Aorta (tissue), 5 donors: ENCODE measurements at places on chromosomes 1 and 21. TPM values are rescaled to one million over a fixed set of nuclear protein-coding genes. Genes with fewer than 3 reads are reported as not detected.

DNA sequence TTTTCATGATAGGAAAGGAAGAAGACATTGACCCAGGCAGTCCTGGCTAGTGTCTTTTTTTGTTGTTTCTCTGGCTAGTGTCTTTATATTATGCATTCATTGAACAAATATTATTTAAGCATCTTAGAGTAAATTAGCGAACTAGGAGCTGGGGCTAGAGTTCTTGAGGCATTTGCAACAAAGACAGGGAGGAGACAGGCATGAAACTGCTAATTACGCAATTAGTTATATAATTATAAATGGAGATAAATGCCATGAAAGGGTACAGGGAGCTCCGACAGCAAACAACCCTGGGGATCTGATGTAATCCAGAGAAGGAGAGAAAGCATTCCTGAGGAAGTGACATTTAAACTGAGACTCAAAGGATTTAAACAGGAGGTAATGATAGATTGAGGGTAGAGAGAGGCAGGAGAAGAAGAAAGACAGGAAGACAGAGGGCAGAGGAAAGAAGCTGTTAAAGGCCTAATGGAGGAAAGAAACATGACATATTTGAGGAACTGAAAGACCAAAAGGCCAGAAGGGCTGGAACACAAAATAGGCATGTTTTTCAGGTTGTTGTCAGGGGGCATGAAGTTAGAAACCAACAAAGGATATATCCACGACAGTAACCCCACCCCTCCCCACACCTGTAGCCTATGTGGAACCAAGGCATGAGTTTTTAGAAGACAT lies 99.5 kb upstream of the GJB5 start:
- no peak overlapping the region for H3K27ac ChIP-seq
- H3K4me1 ChIP-seq = no peaks in the 10 kb centered on the region
- H3K36me3 ChIP-seq = no peaks in the 10 kb centered on the region

DNA sequence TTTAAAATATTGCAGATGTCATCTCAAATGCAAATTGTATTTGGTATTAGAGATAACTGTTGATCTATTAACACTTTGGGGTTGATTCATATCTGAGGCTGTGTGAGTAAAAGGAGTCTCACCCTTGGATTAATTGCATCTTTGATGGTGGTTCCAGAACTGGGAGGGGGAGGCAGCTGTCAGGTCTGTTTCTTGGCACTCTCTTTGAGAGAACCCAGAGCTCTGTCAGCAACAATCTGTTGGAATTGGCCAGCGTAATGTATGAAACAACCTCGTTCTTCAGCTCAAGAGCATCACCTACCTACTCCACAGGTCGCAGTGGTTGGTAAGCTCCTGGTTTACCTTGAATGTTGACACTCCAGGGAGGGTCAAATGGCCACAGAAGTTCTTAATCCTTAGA lies 424.1 kb downstream of the CAMTA1 start:
- no peak for DNase-seq
- H3K4me1 ChIP-seq = no peaks in the 10 kb centered on the region
- H3K4me3 ChIP-seq = no peak overlapping the region
- H3K27me3 ChIP-seq = no peaks in the 10 kb centered on the region
- H3K27ac ChIP-seq = no peak overlapping the region

- H3K36me3 ChIP-seq = no peaks in the 10 kb centered on the region
- no peaks in the 10 kb centered on the region for H3K4me1 ChIP-seq
- no peak overlapping the region for H3K27ac ChIP-seq
- no peak overlapping the region for H3K4me3 ChIP-seq
These were observed 9.6 kb downstream of the CAMK2N1 start for GRCh38 chr1:20476265-20477038.

- no peak overlapping the region for H3K4me3 ChIP-seq
- H3K27me3 ChIP-seq = no peaks in the 10 kb centered on the region
- DNase-seq = no peak
- H3K27ac ChIP-seq = no peak overlapping the region
These were observed 268.8 kb upstream of the CSF3R start for GRCh38 chr1:36751525-36751924.

DNA sequence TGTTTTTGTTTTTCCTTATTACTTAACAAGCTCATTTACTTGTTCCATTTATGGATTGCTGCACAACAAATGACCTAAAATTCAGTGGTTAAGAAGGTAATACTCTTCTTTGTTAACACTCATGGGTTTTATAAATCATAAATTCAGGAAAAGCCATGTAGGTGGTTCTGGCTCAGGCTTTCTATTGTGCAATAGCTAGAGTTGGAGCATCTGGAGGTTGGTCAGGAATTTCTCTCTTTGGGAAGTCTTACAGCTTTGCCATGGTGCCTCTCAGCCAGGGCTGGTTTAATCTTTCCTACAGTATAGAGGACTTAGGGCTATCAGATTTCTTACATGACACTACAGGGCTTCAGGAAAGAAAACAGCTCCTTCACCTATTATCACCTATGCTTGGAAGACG lies 1677.1 kb downstream of the KCNT2 start:
- H3K36me3 ChIP-seq = no peaks in the 10 kb centered on the region
- no peaks in the 10 kb centered on the region for H3K27me3 ChIP-seq
- H3K4me3 ChIP-seq = no peak overlapping the region
- H3K27ac ChIP-seq = no peak overlapping the region

DNA sequence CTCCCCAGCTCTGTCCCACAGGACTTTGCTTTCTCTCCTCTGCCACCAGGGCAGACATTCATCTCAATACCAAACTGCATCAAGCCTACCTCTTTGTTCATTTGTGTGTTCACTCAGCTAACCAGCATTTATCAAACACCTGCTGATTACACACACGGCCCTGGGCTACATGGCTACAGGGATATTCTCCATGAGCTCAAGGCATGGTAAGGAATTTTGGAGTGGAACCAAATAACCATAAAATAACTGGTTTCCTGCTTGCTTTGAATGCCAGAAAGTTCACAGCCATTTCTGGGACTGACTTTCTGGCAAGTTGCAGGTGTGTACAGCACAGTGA lies 54.6 kb downstream of the LDLRAD2 start:
- H3K27me3 ChIP-seq = no peaks in the 10 kb centered on the region
- DNase-seq = no peak
- H3K4me1 ChIP-seq = no peaks in the 10 kb centered on the region
- peaks cover 6% of the 10 kb centered on the region for H3K36me3 ChIP-seq
- no peak overlapping the region for H3K4me3 ChIP-seq
- no peak overlapping the region for H3K27ac ChIP-seq

- H3K36me3 ChIP-seq = no peaks in the 10 kb centered on the region
- H3K4me3 ChIP-seq = no peak overlapping the region
- H3K27ac ChIP-seq = peak overlapping the region; percentile 76
- H3K4me1 ChIP-seq = peaks cover 5% of the 10 kb centered on the region
These were observed 503.9 kb upstream of the USP24 start for GRCh38 chr1:55718758-55719671.

- no peak for DNase-seq
- H3K4me1 ChIP-seq = no peaks in the 10 kb centered on the region
- no peak overlapping the region for H3K4me3 ChIP-seq
- no peak overlapping the region for H3K27ac ChIP-seq
These were observed 25.5 kb upstream of the PTPRF start for GRCh38 chr1:43505077-43505780.

DNA sequence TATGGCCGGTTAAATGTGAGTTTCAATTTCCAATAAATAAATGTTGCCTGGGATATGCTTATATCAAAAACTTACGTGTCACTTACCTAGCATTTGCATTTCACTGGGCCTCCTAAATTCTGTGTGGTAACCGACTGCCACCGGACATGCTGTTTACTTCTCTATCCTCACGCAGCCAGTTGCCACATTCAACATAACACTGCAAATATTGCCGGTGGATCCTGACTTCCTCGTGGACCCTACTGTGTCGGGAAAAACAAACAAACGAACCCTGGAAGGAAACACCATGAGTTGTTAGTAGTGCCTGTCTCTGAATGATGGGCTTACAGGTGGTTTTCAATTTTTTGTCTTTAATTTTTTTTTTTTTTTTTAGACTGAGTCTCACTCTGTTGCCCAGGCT lies 54.1 kb downstream of the RIPK4 start:
- no peak overlapping the region for H3K27ac ChIP-seq
- DNase-seq = no peak
- H3K4me1 ChIP-seq = no peaks in the 10 kb centered on the region
- H3K4me3 ChIP-seq = no peak overlapping the region
- no peaks in the 10 kb centered on the region for H3K36me3 ChIP-seq
- no peaks in the 10 kb centered on the region for H3K27me3 ChIP-seq

- no peaks in the 10 kb centered on the region for H3K4me1 ChIP-seq
- H3K27ac ChIP-seq = no peak overlapping the region
- H3K27me3 ChIP-seq = no peaks in the 10 kb centered on the region
- H3K36me3 ChIP-seq = no peaks in the 10 kb centered on the region
These were observed 2.3 kb downstream of the SLC2A5 start for GRCh38 chr1:9066945-9067807.

DNA sequence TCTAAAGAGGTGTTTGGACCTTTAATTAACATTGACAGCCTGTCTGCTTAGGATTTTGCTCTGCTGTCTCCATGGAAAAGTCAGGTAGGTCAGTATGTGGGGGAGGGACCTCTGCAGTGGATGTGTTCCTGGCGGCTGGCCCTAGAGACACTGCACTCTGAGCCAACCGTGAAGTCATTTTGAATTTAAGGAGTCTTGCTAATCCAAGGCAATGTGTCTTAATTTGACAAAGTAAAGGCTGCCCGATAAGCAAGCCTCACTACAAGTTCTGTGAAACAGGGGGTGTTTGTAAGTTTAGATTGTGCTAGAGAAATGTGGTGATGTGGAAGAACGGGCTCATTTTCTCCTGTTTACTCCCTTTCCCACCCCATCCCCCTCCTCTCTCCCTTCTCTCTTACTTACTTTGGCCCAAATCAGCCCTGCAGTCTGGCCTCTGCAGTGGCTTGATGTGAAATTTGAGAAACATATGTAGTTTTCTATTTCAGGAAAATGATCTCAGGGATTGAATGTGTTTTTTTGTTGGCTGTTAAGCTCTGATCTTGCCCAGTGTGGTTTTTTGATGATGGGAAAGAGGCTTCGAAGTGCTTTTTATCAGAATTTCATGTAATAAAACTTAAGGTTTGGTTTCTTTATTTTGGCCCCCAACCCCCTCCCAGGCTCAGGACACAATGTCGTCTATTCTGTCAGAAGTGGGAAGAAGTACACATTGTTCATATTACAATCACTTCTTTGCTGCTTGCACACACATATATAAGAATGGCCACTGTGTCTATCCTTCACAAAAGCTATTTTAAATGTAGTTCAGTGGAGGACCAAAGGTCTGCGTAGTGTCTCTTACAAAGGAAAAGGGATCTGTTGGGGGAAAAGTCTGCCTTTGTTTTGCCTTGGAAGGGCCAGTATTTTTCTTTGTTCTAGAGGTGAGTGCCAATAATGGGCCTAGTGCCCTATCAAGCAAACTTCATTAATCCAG lies 96.6 kb downstream of the FGGY start:
- H3K27ac ChIP-seq = peak overlapping the region; percentile 100
- H3K27me3 ChIP-seq = no peaks in the 10 kb centered on the region
- H3K4me1 ChIP-seq = peaks cover 6% of the 10 kb centered on the region
- H3K4me3 ChIP-seq = no peak overlapping the region
- peak; percentile 89 for DNase-seq

- H3K4me1 ChIP-seq = no peaks in the 10 kb centered on the region
- no peak for DNase-seq
- no peaks in the 10 kb centered on the region for H3K27me3 ChIP-seq
These were observed 538.4 kb upstream of the NCAM2 start for GRCh38 chr21:20459838-20460237.

- no peak overlapping the region for H3K4me3 ChIP-seq
- H3K27ac ChIP-seq = no peak overlapping the region
- DNase-seq = no peak
- no peaks in the 10 kb centered on the region for H3K36me3 ChIP-seq
These were observed 61.7 kb downstream of the ACP6 start for GRCh38 chr1:147608596-147608995.

DNA sequence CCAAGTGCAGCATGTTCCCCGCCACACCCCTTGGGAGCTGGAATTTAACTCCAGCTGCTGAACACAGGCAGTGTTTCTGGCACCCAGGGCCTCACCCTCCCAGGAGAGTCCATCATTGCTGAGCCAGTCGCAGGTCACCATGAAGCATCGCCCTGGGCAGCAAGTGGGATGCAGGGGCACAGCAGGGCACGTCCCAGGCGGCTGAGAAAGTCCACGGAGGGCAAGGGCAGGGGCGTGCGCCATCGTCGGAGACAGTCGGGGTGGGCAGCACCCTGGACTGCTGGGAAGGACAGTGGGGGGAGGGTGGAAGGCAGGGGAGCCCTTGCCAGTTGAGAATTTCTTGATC lies 69.2 kb upstream of the PDE9A start:
- H3K4me1 ChIP-seq = no peaks in the 10 kb centered on the region
- H3K27me3 ChIP-seq = no peaks in the 10 kb centered on the region
- DNase-seq = no peak
- H3K36me3 ChIP-seq = no peaks in the 10 kb centered on the region
- no peak overlapping the region for H3K27ac ChIP-seq

GRCh38 chr1:245056913-245057312 lies 97.9 kb upstream of the KIF26B start:
- H3K27me3 ChIP-seq = no peaks in the 10 kb centered on the region
- DNase-seq = no peak
- H3K4me1 ChIP-seq = no peaks in the 10 kb centered on the region
- H3K27ac ChIP-seq = no peak overlapping the region
- H3K4me3 ChIP-seq = no peak overlapping the region

- no peaks in the 10 kb centered on the region for H3K36me3 ChIP-seq
- no peaks in the 10 kb centered on the region for H3K27me3 ChIP-seq
- H3K4me1 ChIP-seq = no peaks in the 10 kb centered on the region
These were observed 7.6 kb downstream of the EFNA3 start for GRCh38 chr1:155086128-155086741.

DNA sequence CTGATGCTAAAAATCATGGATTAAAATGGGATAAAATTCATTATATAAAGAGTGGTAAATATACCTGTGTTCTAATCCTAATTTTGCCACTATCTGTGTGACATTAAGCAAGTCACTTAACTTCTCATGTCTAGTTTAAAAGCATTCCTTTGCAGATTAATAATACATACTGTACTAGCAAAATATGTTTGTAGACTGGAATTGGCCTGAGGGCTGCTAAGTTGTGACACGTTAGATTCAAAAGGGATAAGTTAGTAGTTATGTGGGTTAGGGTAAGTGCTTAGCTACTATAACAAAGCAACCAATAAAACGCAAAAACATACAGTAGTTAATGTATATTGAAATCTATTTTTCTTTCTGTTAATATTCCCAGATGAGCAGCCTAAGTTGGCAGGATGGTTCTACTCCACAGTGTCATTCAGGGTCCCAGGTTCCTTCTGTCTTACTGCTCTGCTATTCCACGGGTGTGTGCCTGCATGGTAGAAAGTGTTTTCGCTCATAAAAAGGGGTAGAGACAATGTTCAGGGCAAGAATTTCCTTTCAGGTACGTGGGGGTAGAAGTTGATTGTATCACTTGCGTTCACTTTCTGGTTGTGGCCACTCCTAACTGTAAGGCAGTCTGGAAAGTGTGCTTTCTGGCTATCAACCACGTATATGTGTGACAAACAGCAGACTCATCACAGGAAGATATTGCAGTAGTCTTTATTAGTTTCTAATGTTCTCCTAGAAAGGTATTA lies 239.8 kb downstream of the NFIA start:
- no peaks in the 10 kb centered on the region for H3K27me3 ChIP-seq
- H3K4me3 ChIP-seq = no peak overlapping the region
- H3K4me1 ChIP-seq = peaks cover 3% of the 10 kb centered on the region
- no peak overlapping the region for H3K27ac ChIP-seq
- DNase-seq = no peak

The TCEA3 gene
- 51.3 TPM for total RNA-seq

The SPRR2F gene
- not detected for total RNA-seq

The RAB29 gene
- 38.9 TPM for total RNA-seq

The STIL gene
- total RNA-seq = 2.9 TPM
